ENCODE measurements at places on chromosomes 11 and 22. TPM values are rescaled to one million over a fixed set of nuclear protein-coding genes. Genes with fewer than 3 reads are reported as not detected.

The YPEL4 gene
- 6.9 TPM for total RNA-seq

The LRRC55 gene
- not detected for total RNA-seq

The DUSP8 gene
- total RNA-seq, result 3.4 TPM

The IFTAP gene
- 1.6 TPM for total RNA-seq

The CRYBB3 gene
- total RNA-seq, result 0.71 TPM

The KIRREL3 gene
- not detected for total RNA-seq

The MCHR1 gene
- total RNA-seq, result not detected

The CSF2RB gene
- total RNA-seq, result 1.3 TPM

The IL17REL gene
- not detected for total RNA-seq

The FBXO3 gene
- 29.4 TPM for total RNA-seq

The PDGFD gene
- 0.39 TPM for total RNA-seq

The MMP13 gene
- not detected for total RNA-seq

The NRXN2 gene
- not detected for total RNA-seq

The PIK3IP1 gene
- 110 TPM for total RNA-seq

The CSRP3 gene
- total RNA-seq, result not detected

The DRICH1 gene
- 0.69 TPM for total RNA-seq

The TUBA8 gene
- 0.99 TPM for total RNA-seq

The TMEM225 gene
- total RNA-seq, result not detected

The ARFGAP2 gene
- total RNA-seq, result 108 TPM

The GRAP2 gene
- total RNA-seq, result 266 TPM

The MN1 gene
- total RNA-seq, result 0.30 TPM

The MUC6 gene
- total RNA-seq, result not detected

The KRTAP5-10 gene
- not detected for total RNA-seq

The AHNAK gene
- total RNA-seq, result 278 TPM

The NRGN gene
- 4.0 TPM for total RNA-seq

The GLYAT gene
- not detected for total RNA-seq

The FOLH1 gene
- total RNA-seq, result not detected

The RNF26 gene
- total RNA-seq, result 32.2 TPM

The TMEM191C gene
- 5.4 TPM for total RNA-seq

The CDC42EP1 gene
- 0.31 TPM for total RNA-seq

The BTBD18 gene
- not detected for total RNA-seq

Measured in activated naive CD8-positive, alpha-beta T cell treated with anti-CD3 and anti-CD28 coated beads, Interleukin-2, amount 10 ng/mL, durations not matched to agents 7 days and 5 days (primary cell).